G401 (cell line): ENCODE measurements at places on chromosomes 3 and 15.

GRCh38 chr3:161266731-161267150 lies 45.6 kb downstream of the NMD3 start:
- DNase-seq: no peak

DNA sequence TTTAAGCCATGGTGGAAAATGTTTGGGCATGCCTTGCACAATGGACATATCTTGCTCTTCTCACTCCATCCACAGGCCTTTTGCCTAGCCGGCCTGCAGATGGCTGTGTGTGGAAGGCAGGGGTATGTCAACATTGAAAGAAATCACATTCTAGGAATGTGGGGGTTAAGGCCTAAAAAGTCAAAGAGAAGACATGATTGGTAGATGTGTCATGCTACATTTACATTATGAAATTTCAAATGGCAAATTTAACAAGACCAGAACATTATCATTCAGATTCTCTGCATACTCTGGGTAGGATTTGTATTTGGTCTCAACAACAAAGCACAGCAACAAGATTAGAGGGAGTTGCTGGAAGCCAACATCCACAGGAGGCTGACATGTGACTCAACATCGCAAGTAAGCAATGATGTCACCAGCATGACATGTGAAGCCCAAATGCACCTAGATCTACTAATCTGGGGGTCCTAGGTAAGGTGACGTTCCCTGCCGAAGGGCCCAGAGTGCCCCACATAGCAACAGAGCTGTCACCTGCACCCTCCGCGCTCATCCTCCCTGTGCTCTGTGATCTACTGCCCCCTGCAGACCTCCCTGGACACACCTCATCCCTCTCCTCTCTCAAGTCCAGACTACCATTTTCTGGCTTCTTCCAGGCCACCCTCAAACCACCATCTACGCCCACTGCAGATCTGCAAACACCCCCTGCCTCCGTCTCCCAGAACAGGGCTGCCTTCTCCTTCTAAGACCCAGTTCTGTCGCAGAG lies 39.4 kb downstream of the CLDN18 start:
- no peak for DNase-seq

- no peak for DNase-seq
These were observed 91.1 kb downstream of the RSRC1 start for GRCh38 chr3:158200955-158201354.

- peak; percentile 79 for DNase-seq
These were observed 97.9 kb upstream of the NANOGP8 start for GRCh38 chr15:35182841-35183479.

- no peak for DNase-seq
These were observed 31.3 kb downstream of the LDHAL6B start for GRCh38 chr15:59237924-59238331.

DNA sequence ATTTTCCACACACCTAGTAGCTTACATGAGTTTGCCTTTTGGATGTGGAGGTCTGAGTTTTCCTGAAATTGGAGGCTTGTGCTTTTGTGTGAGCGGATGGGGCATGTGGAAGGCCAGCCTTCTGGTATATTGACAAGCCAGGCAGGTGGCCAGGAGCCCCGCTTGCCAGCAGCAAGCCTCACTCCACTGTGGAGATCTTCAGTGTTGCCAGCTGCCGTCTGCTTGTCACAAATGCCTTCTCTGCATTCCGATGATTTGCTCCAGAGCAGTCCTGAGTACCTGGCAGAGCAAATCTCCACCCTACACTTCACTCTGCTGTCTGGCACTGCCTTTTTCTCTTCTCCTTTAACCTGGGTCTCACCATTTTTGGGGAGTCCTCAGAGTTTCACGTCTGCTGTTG lies 29.1 kb upstream of the CHST2 start:
- DNase-seq: no peak

DNA sequence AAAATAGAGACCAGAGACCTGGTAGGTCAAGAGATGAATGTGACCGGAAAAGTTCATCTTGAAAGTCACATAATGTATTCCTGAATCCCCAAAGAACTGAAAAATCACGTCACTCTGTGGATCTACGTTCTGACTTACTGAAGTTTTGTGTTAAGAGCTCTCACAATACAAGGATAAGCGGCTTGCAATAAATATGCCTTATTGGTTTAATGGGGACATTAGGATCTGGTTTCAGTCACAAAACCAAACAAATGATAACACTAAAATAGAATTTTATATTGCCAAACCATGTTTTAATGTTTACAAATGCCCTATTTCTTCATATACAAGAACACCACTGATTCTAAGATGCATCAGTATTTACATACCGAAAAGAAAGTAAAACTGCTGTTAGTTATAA lies 164.2 kb downstream of the FMN1 start:
- no peak for DNase-seq

GRCh38 chr3:38645601-38646000 lies 3.9 kb downstream of the SCN5A start:
- no peak for DNase-seq

DNA sequence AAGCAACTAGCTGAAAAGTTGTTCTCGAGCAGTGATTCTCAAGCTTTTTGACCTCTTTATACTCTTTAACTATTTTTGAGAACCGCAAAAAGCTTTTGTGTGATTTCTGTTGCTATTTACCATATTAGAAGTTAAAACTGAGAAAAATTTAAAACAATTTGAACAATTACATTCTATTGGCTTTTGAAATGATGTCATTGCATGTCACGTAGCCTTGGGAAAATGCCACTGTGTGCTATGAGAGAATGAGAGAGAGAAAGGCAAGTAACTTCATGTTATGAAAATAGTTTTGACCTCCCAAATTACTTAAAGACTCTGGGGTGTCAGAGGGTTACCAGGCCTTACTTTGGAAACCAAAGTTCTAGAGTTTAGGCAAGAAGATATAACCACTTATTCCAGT lies 8.0 kb downstream of the USP13 start:
- no peak for DNase-seq

DNA sequence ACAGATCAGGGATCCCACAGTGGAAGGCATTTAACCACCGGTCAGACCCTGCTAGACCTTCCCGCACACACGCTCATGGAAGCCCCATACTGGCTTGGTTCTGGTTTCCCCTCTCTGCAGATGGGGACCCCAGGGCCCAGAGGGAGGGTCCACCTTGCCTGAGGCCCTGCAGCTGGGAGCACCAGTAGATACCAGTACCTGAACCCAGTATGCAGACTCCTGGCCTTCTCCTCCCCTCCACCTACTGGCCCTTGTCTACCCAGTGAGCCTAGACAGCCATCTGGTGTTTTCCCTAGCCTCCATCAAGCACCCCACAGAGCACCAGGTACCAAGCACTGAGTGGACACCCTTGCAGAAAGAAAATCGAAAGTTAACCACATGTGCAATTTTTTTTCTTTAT lies 65.1 kb downstream of the MEGF11 start:
- DNase-seq: peak; percentile 86

DNA sequence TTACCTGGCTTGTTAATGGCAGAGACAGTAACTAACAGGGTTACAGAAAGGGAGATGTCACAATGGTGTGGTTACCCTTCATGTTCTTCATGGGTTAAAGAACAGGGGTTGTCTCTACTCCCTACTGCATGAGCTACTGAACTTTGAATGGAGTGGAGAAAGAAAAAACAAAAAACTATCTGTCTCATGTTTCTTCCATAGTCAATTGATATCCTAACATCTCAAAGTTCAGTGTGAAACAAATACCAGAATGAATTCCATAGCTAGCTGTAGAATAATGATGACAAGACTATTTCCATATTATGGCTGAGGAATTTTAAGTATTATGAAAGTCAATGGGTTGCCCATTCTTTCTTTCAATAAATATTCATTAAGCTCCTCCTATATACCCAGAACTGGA lies 161.3 kb upstream of the LPP start:
- no peak for DNase-seq

- DNase-seq: no peak
These were observed 9.2 kb upstream of the ATP2B2 start for GRCh38 chr3:10514407-10515069.
